Left renal pelvis (tissue), 4 donors: ENCODE measurements at places on chromosomes 2 and 18.

GRCh38 chr18:44799382-44799906 is 118.8 kb downstream of the SETBP1 start:
- DNase-seq = no peak

DNA sequence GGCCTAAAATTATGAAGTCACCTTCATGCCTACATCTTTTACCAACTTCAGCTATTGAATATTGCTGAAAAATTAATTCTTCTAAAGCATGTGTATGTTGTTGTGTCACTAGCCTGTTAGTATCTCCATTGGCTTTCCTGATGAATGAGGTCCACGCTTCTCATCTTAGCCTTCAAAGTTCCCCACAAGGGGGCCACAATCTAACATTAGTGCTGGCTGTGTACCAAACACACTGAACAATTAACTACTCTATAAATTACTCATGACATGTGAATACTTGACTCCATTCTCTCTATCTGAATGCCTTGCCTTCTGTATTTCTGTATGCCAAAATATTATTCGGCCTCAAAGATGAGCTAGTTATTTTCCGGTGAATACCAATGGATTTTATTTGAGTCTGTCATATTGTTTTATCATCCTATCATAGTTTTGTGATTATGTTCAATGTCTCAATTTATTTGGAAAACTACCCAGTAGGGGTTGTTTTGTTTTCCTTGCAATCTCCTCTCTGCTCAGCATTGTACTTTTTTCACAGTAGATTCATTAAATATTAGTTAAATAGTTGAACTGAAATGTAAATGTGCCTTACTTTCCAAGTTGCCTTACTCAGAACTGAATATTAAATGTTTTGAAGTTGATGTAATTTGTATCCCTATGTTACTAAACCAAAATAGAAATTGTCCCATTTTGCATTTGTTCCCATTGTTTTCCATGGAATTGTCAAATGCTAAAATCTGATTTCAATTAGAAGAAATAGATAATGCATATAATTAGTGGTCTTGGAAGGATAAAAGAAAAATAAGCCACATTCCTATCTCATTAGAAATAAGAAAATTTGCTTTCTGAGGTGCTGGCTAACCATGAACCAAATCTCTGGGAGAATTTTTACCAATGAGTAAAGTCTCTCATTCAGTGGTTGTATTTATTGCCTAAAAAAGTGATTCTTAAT is 208.4 kb upstream of the COL3A1 start:
- DNase-seq = no peak

- no peak for DNase-seq
Observed at GRCh38 chr2:37629529-37629928, 41.9 kb downstream of the CDC42EP3 start.

- no peak for DNase-seq
Observed at GRCh38 chr2:112910219-112910618, 746 bp upstream of the IL37 start.

GRCh38 chr2:214193943-214194342 is 216.9 kb upstream of the VWC2L start:
- DNase-seq = no peak

DNA sequence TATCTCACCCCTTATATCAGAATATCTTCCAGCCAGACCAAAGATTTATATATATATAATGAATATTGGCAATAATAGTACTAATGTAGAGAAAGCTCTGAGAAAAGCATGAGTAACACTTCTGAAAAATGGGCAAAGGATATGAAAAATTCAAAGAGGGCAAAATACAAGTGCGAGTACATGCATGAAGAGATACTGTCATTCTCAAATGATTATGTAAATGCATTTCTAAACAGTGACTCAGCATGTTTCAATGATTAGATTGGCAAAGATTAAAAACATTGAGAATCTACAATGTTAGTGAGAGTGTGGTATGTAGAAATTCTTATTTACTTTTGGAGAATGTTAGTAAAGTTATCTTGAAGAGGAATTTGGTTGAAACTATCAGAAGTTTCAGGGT is 118.3 kb upstream of the NEDD4L start:
- no peak for DNase-seq

- no peak for DNase-seq
Observed at GRCh38 chr2:211955648-211956047, 583.0 kb downstream of the ERBB4 start.

DNA sequence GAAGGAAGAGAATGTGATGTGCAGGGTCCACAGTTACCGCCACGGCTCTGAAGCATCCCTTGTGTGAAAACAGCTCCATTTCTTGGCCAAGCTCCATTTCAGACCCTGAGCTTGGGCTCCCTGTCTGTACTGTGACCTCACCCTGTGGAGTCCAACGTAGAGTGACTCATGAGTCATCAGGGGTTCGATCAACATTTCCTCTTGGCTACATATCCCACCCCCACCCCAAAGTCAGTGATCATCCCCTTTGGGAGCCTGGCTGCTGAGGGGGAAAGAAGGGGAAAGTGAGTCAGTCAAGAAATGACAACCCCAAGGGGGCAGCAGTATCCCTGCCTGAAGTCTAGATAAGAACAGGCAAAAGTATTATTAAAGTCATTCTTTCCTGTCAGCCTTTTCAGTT is 62.2 kb downstream of the PAPOLG start:
- DNase-seq = no peak

- no peak for DNase-seq
Observed at GRCh38 chr2:135903650-135904049, 27.4 kb upstream of the MCM6 start.

- no peak for DNase-seq
Observed at GRCh38 chr2:176692533-176692932, 423.3 kb downstream of the MTX2 start.

DNA sequence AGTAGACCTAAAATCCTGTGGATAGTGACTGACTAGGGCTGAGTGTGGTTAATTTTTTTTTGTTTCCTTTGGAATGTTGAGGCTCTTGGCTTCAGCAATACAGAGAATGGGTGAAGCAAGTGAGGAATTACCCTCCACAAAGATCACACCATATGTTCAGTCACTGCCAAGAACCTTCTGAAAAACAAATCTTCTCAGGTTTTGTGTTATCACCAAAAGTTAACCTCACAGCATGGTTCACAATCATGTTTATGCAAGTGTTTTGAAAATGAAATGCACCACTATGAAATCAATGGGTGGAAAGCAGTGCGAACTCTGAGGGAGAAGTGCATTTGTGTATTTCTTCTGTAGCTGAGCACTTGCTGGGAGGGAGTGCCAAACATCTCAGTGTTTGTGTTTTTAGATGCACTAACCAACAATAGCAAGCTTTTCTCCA is 44.4 kb downstream of the SPATS2L start:
- DNase-seq = no peak

- DNase-seq = no peak
Observed at GRCh38 chr18:29104671-29105070, 927.7 kb upstream of the CDH2 start.

GRCh38 chr2:232809349-232810124 is 33.2 kb upstream of the KCNJ13 start:
- DNase-seq = no peak

- no peak for DNase-seq
Observed at GRCh38 chr2:144181001-144181400, 338.9 kb downstream of the ZEB2 start.

- DNase-seq = peak; percentile 29
Observed at GRCh38 chr18:61635901-61636528, 256.8 kb downstream of the RNF152 start.

GRCh38 chr2:186733414-186733813 is 39.6 kb downstream of the FAM171B start:
- DNase-seq = no peak

GRCh38 chr18:13372531-13372951 is 154.0 kb downstream of the LDLRAD4 start:
- no peak for DNase-seq
